ENCODE measurements at places on chromosomes 2 and 18.

- no peaks in the 10 kb centered on the region for H3K4me1 ChIP-seq
- DNase-seq, result no peak
- no peaks in the 10 kb centered on the region for H3K36me3 ChIP-seq
- H3K4me3 ChIP-seq, result no peak overlapping the region
- no peak overlapping the region for H3K27ac ChIP-seq
These were observed 115.3 kb downstream of the BCL11A start for GRCh38 chr2:60438131-60438530.

- DNase-seq, result no peak
- H3K4me1 ChIP-seq, result peaks cover 46% of the 10 kb centered on the region
- H3K27ac ChIP-seq, result peak overlapping the region; percentile 50
- H3K27me3 ChIP-seq, result no peaks in the 10 kb centered on the region
- no peak overlapping the region for H3K4me3 ChIP-seq
These were observed 123.8 kb downstream of the SPTBN1 start for GRCh38 chr2:54579682-54580620.

DNA sequence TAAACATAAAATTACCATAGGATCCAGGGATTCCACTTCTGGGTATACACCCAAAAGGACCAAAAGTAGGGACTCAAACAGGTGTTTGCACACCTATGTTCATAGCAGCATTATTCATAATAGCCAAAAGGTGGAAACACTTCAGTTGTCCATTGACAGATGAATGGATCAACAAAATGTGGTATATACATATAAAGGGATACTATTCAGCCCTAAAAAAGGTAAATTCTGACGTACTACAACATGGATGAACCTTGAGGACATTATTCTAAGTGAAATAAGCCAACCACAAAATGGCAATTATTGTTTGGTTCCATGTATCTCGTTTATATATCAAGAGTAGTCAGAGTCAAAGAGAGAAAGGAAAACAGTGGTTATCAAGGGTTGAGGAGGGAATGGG is 128.1 kb downstream of the MTCL1 start:
- H3K4me1 ChIP-seq, result no peaks in the 10 kb centered on the region
- no peak overlapping the region for H3K27ac ChIP-seq
- no peak overlapping the region for H3K4me3 ChIP-seq
- no peaks in the 10 kb centered on the region for H3K27me3 ChIP-seq
- no peak for DNase-seq

DNA sequence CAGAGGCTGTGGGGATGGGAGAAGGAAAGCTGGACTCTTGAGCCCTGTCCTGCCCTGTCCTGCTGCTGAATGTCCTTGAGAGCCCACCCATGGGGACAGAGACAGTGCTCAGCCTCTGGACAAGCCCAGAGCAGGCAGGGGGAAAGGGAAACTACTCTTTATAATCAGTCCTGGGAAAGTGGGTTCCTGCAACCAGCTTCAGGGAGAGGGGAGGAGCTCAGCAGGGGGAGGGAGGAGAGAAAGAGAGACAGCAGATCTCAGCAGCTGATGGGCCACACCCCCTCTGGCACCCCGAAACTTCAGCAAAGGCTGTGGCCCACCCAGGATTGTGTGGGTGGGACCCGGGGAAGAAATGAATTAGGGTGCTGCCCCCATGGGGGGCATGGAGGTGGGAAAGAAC is 11.6 kb downstream of the ECEL1 start:
- DNase-seq, result no peak
- H3K27ac ChIP-seq, result no peak overlapping the region
- peaks cover 87% of the 10 kb centered on the region for H3K27me3 ChIP-seq
- H3K4me1 ChIP-seq, result no peaks in the 10 kb centered on the region
- H3K36me3 ChIP-seq, result no peaks in the 10 kb centered on the region
- no peak overlapping the region for H3K4me3 ChIP-seq

DNA sequence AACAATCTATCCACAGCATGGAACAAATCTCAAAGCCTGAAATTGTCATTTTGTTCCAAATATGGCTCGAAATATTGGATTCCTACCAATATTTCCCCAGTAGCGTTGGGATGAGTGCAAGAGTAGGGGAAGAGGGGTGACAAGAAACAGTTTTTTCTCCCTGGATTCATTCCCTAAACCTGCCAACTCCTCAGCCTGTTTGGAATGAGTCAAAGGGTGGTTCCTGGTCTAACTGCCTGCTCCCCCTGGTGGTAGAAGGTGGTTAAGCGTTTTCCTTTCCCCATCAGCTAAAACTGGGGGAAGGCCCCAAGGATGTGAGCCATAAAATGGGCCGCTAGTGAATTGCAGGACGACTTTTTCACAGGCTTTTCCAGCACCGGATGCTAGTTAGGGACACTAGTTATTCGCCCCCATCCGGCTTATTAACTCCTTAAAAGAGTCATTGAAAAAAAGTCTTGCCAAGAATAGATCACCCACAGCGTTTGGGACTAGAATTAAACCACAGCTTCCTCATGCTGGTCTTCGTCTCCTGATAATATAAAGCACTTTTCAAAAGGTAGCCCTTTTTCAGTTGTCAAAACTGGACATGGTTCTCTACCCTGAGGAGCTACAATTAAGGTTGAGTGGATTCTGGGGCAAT is 72.5 kb downstream of the DHRS9 start:
- no peaks in the 10 kb centered on the region for H3K4me1 ChIP-seq
- no peak overlapping the region for H3K27ac ChIP-seq
- H3K36me3 ChIP-seq, result no peaks in the 10 kb centered on the region
- no peak overlapping the region for H3K4me3 ChIP-seq
- no peaks in the 10 kb centered on the region for H3K27me3 ChIP-seq

DNA sequence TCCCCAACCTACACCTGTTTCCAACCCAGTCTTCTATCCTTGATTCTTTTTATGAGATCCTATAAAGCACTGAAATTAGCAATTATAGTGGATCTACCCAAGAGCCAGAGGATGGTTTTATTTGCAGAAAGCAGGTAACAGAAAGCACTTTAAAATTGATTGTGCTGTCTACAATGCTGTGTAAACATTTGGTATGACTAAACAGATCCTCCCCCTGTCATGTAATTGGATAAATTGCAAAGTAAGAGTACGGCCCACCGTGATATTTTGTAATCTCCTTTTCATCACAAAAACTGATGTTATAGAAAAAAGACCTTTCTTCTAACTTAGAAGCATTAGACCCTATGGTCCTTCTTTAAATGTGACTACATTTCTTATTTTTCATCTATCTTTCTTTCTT is 11.3 kb upstream of the PPP3R1 start:
- no peaks in the 10 kb centered on the region for H3K27me3 ChIP-seq
- no peak for DNase-seq
- H3K27ac ChIP-seq, result no peak overlapping the region
- H3K4me3 ChIP-seq, result no peak overlapping the region
- no peaks in the 10 kb centered on the region for H3K36me3 ChIP-seq

GRCh38 chr2:36798724-36799123 is 102.2 kb downstream of the VIT start:
- H3K27ac ChIP-seq, result no peak overlapping the region
- H3K36me3 ChIP-seq, result no peaks in the 10 kb centered on the region
- no peak for DNase-seq
- no peaks in the 10 kb centered on the region for H3K4me1 ChIP-seq
- no peak overlapping the region for H3K4me3 ChIP-seq

GRCh38 chr2:28395334-28396061 is 2.8 kb downstream of the FOSL2 start:
- DNase-seq, result no peak
- peak overlapping the region; percentile 88 for H3K4me3 ChIP-seq
- peak overlapping the region; percentile 96 for H3K27ac ChIP-seq
- H3K27me3 ChIP-seq, result no peaks in the 10 kb centered on the region
- H3K36me3 ChIP-seq, result peaks cover 49% of the 10 kb centered on the region

DNA sequence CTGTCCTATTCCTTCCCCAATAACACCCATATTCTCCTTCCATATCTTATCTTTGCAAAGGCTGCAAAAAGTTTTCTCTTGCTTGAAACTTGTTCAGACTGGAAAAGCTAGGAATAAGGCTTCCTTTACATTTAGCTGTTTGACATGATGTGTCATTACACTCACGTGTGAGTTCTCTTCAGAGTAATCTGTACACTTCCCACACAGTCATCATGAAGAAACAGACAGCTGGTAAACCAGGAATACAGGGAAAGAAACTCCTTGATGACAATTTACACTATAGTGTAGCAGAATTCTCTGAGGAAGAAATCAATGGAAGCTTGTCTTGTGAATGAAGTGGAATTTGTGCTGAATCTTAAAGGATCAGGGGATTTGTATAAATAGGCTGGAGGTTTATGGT is 628.6 kb upstream of the CDH2 start:
- no peak for DNase-seq
- no peaks in the 10 kb centered on the region for H3K27me3 ChIP-seq
- H3K27ac ChIP-seq, result no peak overlapping the region
- H3K4me1 ChIP-seq, result no peaks in the 10 kb centered on the region
- no peaks in the 10 kb centered on the region for H3K36me3 ChIP-seq

DNA sequence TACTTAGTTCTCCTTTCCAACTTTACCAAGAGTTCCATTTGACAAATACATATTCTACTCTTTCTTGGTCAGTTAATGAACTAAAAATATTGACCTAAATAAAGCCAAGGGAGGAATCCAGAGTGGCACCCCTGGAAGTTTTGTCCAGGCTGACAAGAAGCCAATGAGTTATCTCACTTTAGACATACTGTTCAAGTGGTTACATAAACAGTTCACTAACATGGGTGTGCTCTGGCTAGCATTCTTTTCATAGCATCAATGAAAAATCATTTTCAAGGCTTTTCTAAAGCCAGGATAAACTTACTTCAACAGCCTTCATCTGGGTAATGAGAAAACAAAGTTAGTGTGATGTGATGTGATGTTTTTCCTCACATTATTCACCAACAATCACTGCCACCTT is 649.4 kb downstream of the TDRD15 start:
- no peak overlapping the region for H3K4me3 ChIP-seq
- H3K27ac ChIP-seq, result no peak overlapping the region
- no peaks in the 10 kb centered on the region for H3K27me3 ChIP-seq
- DNase-seq, result no peak
- H3K4me1 ChIP-seq, result no peaks in the 10 kb centered on the region
- no peaks in the 10 kb centered on the region for H3K36me3 ChIP-seq

DNA sequence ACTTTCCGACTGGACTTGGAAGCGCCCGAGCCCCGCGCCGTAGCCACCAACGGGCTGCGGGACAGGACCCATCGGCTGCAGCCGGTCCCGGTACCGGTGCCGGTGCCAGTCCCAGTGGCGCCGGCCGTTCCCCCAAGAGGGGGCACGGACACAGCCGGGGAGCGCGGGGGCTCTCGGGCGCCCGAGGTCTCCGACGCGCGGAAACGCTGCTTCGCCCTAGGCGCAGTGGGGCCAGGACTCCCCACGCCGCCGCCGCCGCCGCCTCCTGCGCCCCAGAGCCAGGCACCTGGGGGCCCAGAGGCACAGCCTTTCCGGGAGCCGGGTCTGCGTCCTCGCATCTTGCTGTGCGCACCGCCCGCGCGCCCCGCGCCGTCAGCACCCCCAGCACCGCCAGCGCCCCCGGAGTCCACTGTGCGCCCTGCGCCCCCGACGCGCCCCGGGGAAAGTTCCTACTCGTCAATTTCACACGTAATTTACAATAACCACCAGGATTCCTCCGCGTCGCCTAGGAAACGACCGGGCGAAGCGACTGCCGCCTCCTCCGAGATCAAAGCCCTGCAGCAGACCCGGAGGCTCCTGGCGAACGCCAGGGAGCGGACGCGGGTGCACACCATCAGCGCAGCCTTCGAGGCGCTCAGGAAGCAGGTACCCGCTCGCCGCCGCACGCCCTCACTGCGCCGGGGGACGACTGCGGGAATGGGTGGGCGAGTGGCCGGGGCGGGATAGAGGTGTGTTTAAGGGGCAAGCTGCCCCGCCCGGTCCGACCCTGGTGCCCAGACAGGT is 713 bp downstream of the ATOH8 start:
- no peaks in the 10 kb centered on the region for H3K4me1 ChIP-seq
- no peak overlapping the region for H3K27ac ChIP-seq
- H3K4me3 ChIP-seq, result peak overlapping the region; percentile 54
- no peak for DNase-seq
- H3K27me3 ChIP-seq, result peaks cover 58% of the 10 kb centered on the region
- no peaks in the 10 kb centered on the region for H3K36me3 ChIP-seq
